NCI-H1436 (cell line): ENCODE measurements at places on chromosomes 16 and 17.

DNA sequence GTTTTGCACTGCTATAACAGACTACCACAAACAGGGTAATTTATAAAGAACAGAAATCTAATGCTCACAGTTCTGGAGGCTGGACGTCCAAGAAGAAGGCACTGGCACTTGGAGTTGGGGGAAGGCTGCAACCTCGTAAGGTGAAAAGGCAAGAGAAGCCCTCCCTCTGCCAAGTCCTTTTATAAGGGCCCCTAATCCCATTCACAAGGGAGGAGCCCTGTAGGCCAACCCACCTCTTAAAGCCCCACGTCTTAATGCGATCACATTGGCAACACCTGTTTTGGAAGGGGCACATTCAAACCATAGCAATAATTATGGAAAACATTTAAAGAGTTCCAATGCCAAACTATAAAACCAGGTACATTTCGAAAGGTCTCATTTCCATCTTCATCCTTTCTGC, 5.2 kb downstream of the PKD1L3 start:
- no peak for DNase-seq

DNA sequence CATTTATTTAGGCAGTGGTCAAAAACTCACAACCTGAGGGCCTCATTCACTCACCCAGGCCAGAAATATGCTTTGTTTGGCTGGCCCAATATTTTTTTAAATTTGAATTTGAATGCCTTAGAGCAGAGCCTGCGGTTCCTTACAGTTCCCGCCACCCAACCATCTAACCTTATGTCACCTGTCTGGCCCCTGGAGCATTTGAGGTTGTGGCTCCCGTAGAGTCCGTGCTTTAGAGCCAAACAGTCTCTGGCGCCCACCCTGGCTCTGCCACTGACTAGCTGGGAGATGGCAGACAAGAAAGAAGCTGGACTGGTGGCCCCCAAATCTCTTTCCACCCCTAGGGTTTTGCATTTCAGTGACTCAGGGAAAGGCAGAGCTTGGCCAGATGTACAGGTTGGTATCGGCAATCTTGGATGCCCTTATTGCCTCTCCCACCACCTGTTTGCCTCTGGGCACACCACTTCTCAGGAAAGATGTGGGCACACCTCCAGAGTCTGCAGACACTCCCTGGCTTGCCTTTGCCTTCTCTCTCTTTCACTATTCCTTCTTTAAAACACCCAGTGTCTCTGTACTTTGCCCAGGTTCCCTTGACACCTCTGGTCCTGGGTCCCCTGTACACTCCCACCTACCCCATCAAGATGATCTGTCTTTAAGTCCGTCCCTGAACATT, 1.9 kb upstream of the MAP3K14 start:
- no peak for DNase-seq

GRCh38 chr17:80861892-80862291, 129.7 kb upstream of the CHMP6 start:
- DNase-seq = peak; percentile 87

DNA sequence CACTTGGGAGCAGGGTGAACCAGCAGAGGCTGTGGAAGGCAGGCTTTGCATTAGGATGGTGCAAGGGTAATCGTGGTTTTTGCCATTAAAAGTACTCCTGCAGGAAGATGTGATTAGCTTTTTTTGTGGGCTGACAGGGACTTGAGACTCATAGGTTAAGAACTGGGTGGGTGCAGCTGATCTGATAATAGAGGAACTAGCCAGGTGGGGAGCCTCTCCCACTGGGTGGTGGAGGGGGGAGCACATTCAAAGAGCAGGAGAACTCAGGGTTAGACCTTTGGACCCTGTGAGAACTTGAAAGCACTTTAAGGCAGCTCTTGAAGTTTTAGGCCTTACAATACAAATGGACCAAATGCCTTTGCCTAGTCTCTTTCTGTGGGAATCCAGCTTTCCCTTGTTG, 32.4 kb downstream of the CCL4 start:
- no peak for DNase-seq

DNA sequence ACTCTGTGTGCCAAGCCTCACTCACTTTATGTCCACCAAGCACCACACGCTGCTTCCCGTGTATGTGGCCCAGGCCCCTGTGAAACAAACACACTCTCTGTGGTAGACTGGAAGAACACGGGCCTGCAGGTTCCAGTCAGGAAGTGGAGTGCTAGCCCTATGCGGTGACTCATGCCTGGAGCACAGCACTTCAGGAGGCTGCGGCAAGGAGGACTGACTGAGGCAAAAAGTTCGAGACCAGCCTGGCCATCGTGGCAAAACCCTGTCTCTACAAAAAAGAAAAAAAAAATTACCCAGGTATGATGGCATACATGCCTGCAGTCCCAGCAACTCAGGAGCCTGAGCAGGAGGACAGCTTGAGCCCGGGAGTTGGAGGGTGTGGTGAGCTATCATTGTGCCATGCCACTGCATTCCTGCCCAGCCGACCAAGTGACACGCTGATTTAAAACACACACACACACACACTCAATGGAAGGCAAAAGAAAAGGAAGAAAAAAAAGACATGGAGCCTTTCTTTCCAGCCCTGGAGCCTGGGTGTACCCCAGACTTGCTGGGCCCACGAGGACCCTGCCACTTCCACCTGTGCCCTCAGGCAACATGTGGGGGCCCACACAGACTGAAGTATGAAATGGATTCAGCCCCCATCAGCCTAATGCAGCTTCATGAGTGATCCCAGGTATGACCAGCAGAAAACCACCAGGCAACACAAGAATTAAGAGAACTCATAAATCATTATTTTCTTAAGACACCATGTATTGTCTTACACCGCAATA, 126.6 kb downstream of the ANKRD11 start:
- no peak for DNase-seq

- no peak for DNase-seq
Measured at GRCh38 chr16:46980926-46981325, 7.5 kb upstream of the DNAJA2 start.

DNA sequence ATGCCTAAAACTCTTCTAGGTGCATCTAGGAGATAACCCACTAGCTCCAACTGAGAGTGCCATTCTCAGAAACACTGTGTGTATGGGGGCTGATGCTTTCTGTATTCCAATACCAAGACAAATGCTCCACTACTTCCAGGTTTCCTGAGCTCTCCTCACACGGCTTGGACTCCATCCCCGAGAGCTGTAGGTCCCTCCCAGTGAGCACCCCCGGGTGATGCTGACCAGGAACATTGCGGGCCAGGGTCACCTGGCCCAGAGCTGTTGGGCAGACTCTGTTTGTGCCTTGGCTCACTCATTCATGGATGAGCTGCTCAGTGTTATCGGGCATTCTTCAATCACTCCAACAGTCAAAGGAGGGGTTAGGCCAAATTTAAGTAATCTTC, 7.0 kb downstream of the CUEDC1 start:
- DNase-seq = no peak
